ENCODE measurements at places on chromosomes 16 and 17.

DNA sequence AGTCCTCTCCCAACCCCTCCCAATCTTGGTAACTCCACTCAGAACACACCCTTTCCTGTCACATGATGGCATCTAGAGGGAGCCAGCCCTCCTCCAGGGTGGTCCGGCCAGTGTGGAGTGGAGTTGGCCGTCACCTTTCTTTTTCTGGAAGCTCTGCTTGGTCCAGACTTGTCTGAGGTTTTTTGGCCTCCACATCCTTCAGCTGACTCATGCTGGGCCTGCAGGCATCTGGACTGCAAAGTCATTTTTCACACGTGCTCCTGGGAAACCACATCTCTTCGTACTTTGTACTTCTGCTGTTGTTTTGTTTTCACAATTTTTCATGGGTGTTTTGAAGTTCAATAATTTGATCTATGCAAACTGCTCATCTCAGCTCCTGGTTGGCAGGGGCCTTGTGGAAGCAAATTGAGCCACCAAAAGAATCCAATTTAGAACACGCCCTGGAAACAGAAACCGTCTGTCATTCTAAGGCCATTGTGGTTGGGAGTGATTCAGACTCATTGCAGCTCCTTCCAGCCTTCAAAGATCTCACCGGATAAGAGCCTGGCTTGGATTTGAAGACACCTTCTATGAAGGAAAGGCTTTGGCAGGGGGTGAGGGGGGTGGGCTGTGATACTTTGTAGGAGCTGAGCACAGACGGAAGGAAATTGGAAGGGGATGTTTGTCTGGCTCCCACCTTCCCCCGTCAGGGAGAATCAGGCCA lies 42.4 kb upstream of the NF1 start:
- DNase-seq, result peak; percentile 84

GRCh38 chr17:48997103-48997826 lies at the start of gene IGF2BP1:
TSS of gene IGF2BP1 (plus strand) at chr17:48997385. CDS start at chr17:48997746, 361 bp downstream.
- no peak for DNase-seq

DNA sequence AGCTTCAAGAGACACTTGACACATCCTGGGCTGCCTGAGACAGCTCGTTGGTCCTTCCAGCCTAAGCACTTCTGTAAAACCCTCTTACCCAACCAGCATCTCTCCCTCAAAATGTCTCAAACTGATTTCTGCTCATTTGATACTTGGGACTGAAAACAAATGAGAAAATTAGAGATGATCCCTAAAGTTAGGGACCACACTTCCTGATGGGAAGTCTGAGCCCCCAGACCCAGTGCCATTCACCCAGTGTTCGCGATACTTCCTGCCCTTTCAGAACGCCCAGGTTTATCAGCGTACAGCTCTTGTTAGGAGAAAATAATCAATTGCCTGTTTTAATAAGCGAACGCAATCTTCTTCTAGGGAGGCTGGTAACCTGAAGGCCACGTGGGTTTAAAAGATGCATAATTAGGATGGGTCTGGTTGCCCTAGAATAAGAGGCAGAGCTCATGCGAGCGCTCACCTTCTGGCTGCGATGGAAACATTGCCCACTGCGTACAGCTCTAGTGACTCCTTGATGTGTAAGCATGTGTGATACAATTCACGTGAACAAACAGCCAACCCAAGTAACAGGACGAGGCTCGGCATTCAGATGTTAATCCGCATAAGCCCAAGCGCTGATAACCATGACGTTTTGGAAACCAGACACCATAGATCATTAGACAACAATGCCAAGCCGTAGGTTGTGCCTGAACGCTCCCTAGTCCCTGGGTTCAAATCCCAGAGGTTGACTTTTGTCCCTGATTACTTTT lies 213.1 kb downstream of the FOXL1 start:
- no peak for DNase-seq

- DNase-seq, result no peak
Measured at GRCh38 chr17:4506892-4507291, 8.2 kb downstream of the SPNS2 start.

GRCh38 chr16:67000384-67001351 lies 12.3 kb downstream of the CES4A start:
- DNase-seq, result no peak

DNA sequence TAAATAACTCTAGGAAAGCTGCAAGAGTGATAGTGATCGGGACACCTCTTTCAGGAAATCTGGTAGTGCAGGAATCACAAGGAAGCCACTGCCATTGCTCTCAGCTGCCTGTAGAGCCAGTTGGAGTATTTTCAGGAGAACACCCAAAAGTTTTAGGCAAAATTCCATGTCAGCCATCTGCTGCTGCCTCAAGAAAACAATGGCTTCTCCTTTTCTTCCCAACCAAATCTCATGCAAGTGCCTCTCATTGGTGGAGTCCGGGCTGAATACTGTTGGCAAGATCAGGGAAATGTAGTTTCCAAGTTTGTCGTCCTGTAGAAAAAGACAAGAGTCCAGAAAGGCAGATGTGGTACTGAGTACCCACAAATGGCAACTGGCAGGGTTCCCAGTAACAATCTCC lies 54.9 kb upstream of the TANC2 start:
- DNase-seq, result no peak

GRCh38 chr16:2090777-2091546 lies 43.2 kb downstream of the TSC2 start:
- DNase-seq, result peak; percentile 16

GRCh38 chr17:15444805-15445204 lies 22.6 kb downstream of the CDRT4 start:
- DNase-seq, result no peak

DNA sequence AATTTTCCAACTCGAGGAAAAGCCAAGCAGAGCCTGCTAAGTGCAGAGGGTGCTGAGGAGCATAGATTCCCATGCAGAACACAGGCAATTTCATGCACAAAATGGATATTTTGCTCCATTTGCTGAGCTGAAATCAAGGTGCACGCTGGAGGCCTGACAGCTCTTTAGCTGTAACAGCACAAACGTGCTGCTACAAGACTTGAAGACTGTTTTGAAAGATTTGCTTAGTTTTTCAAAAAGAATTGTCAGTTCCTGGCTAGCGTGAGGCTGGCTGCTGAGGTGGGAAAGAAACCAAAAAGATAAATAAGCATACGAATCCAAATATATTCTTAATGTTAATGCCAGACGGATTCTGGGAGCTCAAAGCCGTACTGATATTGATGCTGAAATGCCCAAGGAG lies 309.0 kb upstream of the MAF start:
- DNase-seq, result no peak

DNA sequence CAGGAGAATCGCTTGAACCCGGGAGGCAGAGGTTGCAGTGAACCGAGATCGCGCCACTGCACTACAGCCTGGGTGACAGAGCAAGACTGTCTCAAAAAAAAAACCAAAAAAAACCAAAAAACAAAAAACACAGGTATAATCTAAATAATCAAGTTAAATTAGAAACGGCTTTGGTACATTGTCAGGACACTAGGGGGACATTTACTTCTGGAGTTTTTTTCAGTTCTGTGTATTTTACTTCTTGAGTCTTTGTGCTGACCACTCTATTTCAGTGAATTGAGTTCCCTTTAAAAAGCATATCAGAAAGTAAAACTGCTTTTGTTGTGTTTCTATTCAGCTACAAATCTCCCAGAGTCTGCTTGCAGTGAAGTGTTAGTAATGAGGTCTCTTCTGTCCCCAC lies 36.3 kb downstream of the DHRS7B start:
- DNase-seq, result no peak

DNA sequence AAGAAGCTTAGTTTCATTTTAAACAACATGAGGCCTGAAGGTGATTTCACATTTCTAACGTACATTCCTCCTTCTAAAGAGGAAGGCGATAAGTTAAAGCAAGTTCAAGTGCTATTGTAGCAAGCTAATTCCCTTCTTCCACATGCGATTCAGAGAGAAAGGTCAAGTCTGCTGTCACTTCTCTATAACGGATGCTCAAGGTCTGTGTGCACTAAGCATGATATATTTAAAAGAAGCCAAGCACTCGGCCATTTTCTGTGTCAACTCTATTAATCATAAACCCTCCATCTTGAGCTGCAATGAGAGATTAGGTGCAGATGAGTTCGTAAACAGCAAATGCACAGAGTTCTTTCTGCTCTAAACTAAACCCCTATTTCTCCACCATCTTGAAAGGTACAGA lies 568.8 kb upstream of the ZFHX3 start:
- no peak for DNase-seq

GRCh38 chr17:79939094-79939435 lies 96.6 kb downstream of the TBC1D16 start:
- DNase-seq, result no peak

GRCh38 chr16:88534638-88535190 lies 35.5 kb upstream of the ZC3H18 start:
- DNase-seq, result no peak

DNA sequence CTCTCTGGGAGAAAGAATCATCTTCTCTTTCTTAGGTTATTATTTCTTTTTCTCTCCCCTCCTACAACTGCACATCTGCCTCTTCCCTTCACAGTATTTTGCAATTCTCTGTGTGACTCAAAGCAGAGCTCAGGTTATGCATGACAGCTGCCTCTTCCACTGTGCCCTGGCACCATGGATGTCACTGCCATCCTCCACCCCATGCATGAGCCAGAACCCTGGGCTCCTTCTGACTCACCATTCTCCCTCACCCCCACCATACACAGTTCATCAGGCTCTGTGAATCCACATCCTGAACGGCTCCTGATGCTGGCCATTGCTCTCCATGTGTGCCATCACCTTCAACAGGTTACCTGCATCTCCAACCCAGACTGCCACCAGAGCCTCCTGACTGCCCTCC lies 23.9 kb downstream of the CA10 start:
- DNase-seq, result no peak

DNA sequence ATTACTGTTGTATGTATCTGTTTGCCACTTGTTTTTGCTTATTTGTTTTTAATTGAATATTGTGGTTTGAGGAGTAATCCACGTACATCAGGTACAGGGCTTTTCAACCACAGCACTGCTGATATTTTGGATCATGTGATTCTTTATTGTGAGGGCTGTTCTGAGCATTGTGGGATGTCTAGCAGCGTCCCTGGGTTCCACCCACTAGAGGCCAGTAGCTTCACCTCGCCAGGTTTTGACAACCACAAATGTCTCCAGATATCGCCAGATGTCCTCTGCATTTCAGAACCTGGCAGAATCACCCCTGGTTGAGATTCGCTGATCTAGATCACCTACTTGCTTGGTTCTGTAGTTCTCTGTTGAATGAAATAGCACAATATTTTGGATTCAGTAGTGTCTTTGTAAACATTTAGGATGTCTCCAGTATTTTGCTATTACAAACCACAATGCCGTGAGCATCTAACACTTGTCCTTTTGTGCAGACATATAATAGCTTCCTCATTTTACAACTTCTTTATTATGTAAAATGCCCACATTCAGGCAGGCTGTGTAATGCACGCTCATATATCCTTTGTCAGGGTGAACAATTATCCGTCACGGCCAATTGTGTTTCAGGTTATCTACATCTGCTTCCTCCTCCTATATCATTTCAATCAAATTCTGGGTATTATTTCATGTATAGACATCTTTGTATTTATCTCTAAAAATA lies 380.3 kb downstream of the SNX29 start:
- DNase-seq, result no peak

DNA sequence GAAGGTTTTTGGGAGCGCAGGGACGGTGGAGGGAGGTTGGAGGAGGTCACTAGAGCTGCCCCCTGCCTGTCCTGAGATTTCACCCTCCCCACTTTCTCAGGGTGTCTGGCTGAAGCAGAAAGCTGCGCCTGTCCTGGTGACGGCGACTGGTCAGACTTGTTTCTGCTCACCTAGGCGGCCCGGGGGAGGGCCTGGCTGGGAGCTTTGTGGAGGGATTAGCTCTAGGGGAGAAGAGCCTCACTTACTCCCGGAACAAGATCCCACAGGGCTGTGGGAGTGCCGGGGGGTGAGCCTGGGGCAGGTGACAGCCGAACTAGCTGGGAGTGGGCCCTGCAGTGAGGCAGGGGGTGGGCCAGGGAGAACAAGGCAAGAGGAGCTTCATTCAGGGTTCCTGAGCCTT lies 11.5 kb downstream of the NHERF1 start:
- DNase-seq, result no peak

- peak; percentile 58 for DNase-seq
Measured at GRCh38 chr17:70314096-70314495, 144.8 kb downstream of the KCNJ2 start.

- no peak for DNase-seq
Measured at GRCh38 chr16:54418903-54419302, 132.3 kb upstream of the IRX3 start.

GRCh38 chr17:49294122-49294521 lies 63.5 kb upstream of the PHOSPHO1 start:
- no peak for DNase-seq
